ENCODE measurements at places on chromosomes 4 and X.

- no peak for DNase-seq
These were observed 14.6 kb downstream of the CTAG1A start for GRCh38 chrX:154599531-154599930.

- peak; percentile 16 for DNase-seq
These were observed 85.5 kb downstream of the CT47B1 start for GRCh38 chrX:120790118-120790517.

DNA sequence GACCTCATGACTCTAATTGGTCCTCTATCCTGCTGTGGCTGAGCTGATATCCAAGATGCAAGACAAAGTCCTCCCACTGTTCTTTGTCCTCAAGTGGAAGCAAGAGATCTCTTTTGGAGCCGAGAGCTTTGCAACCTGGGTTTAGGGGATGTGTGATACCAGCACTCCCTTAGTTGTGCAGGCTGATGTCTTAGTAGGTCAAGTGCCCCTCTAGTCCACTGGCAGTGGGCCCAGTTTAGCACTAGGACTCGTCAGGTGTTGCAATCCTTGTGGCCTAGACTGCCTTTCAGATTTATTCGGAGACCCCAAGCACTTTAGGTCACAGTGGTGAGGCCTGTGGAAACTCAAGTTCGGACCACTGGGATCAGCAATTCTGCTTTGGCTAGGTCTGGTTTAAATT is 64.0 kb downstream of the GPRASP3 start:
- DNase-seq = no peak

GRCh38 chr4:88283661-88284438 is 511 bp downstream of the PPM1K start:
- no peak for DNase-seq

DNA sequence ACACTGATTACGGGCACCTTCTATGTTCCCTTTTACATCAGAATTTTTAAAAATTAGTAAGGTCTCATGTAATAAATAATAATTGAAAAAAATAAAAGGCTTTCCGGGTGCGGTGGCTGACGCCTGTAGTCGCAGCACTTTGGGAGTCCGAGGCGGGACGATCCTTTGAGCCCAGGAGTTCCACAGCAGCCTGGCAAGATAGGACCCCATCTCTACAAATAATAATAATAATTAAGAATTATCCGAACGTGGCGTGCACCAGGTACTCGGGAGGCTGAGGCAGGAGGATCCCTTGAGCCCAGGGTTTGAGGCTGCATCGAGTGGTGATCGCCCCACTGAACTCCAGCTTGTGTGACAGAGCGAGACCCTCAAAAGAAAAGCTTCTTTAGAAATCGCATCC is 771 bp upstream of the LAMTOR3 start:
- no peak for DNase-seq

GRCh38 chr4:56158483-56158882 is 209.7 kb downstream of the CEP135 start:
- DNase-seq = no peak

GRCh38 chrX:37896511-37896890 is 49.1 kb upstream of the DYNLT3 start:
- DNase-seq = no peak

DNA sequence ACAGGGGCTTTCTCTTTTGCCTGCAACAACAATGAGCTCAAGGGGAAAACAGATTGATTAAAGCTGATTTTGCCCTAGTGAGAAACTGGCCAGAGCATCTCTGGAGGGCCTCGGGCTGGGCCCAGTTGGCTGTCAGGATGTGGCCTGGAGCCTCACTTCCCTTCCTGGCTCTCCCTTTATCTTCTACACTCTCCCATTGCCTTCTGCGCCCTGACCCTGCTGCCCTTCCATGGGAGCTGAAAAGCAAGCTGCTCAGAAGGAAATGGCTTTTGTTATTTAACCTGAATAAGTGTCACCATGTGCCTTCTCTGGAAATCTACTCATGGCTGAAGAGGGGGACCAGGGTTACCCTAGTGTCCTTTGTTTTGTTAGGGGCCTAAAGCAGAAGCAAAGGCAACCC is 43.8 kb downstream of the NHSL2 start:
- no peak for DNase-seq

DNA sequence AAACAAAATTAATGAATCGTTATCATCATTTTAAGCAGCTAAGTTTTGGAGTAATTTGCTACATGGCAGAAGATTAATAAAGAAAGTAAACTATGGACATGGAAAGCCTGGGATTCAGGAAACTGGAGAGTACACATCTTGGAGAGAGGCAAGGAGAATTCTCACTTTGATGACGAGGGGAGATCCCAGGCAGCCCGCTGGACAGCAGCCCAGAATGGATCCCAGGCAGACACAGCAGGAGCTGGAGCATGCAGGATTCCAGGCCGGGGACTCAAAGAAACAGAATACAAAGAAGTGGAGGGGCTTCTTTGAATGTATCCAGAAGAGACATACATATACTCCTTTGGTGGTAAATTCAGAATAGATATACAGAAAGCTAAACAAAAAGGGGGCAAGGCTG is 118.0 kb upstream of the ATP6AP2 start:
- no peak for DNase-seq

- DNase-seq = no peak
These were observed 42.6 kb downstream of the GAK start for GRCh38 chr4:889516-889915.

- no peak for DNase-seq
These were observed 7.6 kb downstream of the KLF3 start for GRCh38 chr4:38671592-38671940.

DNA sequence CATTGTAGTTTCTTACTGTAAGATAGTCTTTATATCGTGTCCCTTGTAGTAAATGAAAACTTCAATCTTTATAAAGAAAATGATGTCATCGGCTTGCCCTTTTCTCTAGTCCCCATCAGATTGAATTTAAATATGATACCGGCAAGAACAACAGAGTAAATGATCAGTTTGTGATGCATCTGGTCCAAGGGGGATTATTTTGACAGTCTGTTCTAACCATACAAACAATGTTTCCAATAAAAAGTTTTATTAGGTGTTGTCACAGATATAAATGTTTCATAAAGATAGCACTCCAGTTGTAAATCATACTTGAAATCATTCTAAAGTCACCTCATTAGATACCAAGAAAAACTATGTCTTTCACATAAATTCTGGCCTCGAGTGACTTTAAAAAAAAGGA is 72.3 kb downstream of the SLC9A6 start:
- no peak for DNase-seq

DNA sequence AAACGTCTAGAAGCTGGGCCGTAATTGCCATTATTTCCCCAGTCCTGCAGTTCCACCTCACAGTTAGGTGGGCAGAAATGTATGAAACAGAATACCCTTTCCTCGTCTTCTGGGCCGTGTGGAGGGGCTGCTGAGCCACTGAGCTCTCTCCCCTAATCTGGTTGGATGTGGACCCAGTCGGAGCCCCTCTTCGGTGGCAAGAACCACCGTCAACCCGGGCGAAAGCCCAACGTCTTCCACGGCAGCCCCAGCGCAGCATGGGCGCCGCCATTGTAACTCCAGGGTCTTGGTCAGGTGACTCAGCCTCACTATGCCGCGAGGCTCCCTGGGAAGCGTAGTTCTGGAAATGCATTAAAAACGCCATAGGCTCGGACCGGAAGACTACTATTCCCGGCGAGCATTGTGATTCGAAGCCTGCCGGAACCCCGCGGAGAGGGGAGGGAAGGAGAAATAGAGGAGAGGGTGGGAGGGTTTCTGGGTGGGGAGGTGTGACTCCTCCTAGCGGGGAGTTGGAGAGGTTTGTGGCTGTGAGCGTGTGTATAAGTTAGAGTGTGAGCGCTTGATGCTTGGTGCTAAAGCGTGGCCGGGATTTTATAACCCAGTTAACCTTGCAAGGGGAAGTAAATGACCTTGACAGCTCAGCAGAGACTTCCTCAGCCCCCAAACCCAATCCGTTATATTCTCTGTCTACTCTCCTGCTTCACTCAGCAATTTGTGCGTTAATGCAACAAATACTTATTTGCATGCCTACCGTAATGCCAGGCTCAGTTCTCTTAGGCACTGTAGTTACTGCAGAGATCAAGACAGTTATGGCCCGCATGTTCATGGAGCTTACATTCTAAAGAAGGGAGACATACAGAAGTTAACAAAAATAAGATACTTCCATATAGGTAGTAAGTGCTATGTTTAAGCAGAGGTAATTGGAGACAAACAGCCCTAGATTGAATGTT is at the start of gene GATB:
Gene GATB (minus strand): TSS at position 296 of the 950 bp plus-strand sequence. CDS start 25 bp downstream, at position 271.
- peak; percentile 90 for DNase-seq

DNA sequence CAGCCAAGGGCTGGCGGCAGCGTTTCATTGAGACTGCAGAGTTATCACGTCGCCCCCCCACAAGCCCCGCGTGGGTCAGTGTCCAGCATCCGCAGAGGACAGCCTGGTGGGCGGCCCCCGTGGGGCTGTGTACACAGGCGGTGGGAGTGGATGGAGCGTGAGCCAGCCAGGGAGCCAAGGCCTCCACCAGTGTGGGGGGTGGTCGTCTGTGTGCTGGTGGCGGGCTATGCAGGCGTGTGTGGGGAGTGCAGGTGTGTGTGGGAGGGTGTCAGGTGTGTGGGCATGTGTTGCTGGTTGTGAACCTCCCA is 56.5 kb upstream of the NKX1-1 start:
- no peak for DNase-seq

GRCh38 chr4:98998551-98998950 is 3.0 kb downstream of the METAP1 start:
- DNase-seq = no peak

- no peak for DNase-seq
These were observed 469.4 kb downstream of the CFAP47 start for GRCh38 chrX:36388901-36389300.

DNA sequence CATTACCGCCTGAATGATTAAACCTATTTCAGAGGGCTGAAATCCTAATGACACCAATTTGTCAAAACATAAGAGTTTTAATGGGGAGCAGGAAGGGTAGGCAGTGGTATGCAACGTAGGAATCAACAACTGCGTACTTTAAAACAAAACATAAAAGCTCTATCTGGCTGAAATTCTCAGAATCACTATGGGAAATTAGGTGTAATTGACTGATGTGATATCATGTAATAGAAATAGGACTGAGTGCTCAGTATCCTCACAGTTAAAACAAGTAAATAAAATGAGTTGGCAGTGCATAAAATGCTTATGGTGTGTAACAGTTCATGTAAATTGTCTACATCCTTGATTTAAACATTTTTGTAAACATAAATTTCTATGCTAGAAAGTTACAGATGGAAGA is 13.6 kb upstream of the IGSF1 start:
- no peak for DNase-seq

- DNase-seq = no peak
These were observed 129.0 kb upstream of the TEX13A start for GRCh38 chrX:105349476-105349875.

DNA sequence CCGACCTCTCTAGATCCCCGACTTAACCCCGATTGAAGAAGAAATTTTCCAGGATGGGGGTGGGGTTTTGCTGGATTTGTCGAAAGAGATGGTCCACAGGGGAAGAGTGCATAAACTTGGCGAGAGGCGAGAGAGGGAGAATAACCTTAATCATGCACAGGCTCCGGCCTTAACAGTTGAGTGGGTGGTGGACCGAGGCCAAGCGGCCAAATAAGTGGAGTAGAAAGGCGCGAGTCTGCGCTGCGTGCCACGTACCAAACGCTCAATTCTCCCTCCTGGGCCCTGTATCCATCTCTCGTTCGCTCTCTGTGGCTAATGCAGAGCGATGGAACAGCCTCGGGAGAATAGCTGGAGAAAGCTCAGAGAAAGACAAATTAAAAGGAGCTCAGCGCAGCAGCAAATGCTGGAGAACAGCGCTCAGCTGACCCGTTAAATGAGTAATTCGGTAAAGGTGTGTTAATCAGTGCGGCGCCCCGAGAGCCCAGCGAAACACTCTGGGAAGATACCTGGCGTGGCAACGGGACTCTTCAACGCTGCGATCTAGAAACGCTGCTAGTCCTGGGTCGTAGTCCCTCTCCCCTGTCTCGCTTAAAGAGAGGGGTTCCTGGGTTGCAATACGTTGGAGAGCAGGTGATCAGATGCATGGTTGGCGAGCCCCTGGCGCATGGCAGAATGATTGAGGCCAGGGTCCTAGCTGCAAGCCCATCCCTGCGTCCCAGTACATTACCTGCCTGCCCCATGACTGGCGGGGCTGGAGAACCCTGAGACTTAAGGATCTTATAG is 887 bp upstream of the IL1RAPL2 start:
- no peak for DNase-seq

GRCh38 chrX:80648023-80648422 is 161.7 kb downstream of the BRWD3 start:
- DNase-seq = no peak

DNA sequence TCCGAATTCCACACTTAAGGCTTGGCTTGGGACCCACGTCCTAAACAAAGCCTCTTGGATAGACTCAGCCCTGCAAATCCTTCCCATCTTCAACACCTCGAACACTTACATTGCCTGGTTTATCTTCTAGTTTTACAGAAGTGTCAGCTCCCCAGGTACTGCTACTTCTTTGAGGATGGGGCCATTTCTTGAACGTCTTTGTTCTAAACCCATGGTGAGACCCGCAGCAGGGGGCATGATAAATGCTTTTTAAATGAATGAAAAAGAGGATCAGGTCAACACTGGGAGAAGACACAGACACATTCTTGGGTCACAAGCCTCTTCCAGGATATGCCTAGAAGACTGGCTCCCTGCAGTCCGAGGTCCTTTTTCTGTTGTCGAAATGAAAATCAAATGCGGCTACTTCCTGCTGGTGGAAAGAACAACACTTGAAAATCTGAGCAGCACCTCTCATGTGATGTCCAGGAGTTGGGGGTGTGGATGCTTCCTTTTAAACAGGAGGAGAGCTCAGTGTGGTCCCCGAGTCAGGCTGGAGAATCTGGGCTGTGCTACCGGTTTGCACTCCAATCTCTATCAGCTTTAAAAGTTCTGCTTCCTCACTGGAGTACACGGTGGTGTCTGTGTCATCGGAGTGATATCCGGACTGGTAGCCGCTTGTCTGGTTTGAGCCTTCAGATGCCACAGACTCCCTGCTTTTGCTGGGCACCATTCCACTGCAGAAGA is 45.8 kb downstream of the KDR start:
- DNase-seq = no peak

GRCh38 chrX:13028871-13029636 is 15.4 kb downstream of the FAM9C start:
- DNase-seq = no peak

GRCh38 chr4:56821381-56822243 is at the start of gene SPINK2:
TSS of gene SPINK2 (minus strand) at chr4:56821701. CDS start at chr4:56821662, 39 bp downstream.
- peak; percentile 75 for DNase-seq

DNA sequence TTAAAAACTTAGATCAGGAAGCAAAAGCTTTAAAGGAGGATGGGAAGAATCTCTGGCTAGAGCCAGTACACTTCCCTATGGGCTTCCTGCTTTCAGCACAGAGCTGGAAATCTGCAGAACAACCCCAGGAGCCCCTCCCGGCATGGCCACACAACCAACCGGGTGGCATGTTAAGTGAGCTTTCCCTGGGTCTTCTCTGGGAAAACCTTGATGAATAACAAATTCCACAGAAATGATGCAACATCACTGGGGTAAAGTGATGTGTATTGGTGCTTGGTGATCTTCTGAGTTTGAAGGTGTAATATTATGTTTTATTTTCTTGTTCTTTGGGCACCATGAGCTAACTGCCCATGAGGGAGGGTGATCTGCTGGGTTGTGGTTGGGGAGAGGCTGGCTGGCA is 22.1 kb downstream of the NHS start:
- DNase-seq = no peak
